Cerebellar nuclear complex (tissue), 1 donor: ENCODE measurements at places on chromosomes 4 and X.

DNA sequence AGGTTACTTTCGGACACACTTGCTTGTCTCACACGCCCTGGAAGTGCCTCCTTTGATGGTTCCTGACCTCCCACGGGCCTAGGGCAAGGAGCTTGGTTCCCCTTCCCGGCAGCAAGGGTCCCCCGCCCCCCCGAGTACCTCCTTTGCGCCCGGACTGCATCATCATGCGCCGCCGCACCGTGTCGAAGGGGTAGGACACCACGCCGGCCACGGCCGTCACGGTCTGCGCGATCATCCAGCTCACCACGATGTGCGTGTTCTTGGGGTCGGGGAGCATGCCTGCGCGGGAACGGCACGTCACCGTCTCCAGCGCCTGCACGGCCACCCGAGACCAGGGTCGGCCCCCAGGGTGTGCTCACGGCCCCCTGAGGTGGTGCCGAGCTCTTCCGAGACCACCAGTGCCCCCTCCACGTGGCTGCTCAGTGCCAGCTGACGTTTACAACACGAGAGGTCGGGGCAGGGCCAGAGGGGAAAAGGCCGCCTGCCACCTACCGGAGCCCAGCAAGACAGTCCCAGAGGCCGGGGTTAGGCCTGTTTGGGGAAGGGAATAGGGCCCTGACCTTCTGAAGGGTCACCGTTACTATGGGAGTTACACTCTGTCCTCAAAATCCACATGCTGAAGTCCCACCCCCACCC lies 4.7 kb downstream of the SLC25A6 start:
- DNase-seq: no peak

DNA sequence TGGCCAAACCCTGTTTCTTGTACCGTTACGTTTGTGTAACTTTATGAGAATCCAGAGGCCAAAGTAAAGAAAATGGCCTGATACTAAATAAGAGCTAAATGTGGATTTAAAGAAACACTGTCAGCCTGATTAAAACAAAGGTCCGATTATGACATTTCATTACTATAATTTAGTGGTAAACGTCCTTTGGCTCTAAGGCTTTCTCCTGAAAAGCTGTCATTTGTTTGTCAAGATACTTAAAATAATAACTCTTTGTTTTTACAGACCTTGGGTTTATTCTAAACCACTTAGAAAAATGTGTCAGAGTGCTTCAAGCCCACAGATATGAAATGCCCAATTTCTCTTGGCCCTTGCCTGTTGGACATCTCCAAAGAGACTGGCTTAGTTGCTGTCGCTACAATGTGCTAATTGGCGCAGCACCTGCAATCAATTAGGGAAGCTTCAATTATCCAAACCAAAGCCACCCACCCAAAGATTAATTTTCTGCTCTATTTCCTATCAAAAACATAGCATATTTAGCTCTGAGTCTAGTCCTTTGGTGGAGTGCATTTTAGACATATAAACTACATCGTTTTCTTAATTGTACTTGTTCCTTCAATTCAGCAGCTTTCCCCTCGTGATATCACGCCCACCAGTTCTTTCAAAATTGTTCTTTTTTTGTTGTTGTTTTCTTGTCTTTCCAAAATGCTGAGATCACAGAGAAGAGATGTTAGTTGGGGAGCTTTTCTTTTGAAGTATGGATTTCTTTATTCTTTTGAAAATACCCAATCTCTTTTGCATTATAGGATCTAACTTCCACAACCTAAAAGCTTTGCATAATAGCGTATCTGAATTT lies 13.6 kb downstream of the SMIM20 start:
- no peak for DNase-seq

- DNase-seq: no peak
These were observed 22.9 kb upstream of the COX7B2 start for GRCh38 chr4:46931981-46932380.

GRCh38 chrX:136051611-136052010 lies 66.4 kb downstream of the SLC9A6 start:
- no peak for DNase-seq

GRCh38 chr4:41728573-41728913 lies 20.0 kb downstream of the PHOX2B start:
- no peak for DNase-seq
